ENCODE measurements at places on chromosomes 12 and 14.

DNA sequence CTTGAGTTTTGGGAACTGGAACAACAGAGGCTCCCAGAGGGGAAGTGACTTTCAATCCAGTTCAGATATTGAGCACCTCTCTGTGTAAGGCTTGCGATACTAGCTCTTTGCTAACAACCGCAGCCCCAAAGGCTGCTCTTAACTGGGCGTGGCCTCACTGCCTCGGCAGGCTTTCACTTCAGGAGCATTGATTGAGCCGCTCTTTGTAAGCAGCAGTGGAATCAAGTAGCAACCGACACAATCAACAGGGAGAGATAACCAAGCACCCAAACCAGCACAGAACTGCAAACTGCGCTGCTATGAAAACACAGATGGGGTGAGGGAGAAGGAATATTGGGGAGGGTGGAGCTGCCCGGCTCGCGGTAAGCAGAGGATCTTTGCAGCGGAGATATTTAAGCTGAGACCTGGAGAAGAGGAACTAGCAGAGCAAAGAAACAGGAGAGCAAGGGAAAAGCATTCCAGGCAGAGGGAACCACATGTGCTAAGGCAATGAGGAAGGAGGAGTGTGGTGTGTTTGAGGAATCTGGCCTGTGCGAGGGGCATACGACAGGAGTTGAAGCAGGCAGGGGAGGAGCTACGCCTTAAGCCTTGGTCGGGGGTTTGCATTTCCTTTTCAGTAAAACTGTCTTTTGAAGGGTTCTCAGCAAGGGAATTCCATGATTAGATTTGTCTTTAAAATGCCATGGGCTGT, 17.3 kb upstream of the YY1 start:
- DNase-seq, result peak; percentile 33

- DNase-seq, result no peak
Measured at GRCh38 chr12:130299574-130299973, 38.1 kb upstream of the PIWIL1 start.

GRCh38 chr12:96172981-96173380, 21.2 kb upstream of the ELK3 start:
- DNase-seq, result no peak

DNA sequence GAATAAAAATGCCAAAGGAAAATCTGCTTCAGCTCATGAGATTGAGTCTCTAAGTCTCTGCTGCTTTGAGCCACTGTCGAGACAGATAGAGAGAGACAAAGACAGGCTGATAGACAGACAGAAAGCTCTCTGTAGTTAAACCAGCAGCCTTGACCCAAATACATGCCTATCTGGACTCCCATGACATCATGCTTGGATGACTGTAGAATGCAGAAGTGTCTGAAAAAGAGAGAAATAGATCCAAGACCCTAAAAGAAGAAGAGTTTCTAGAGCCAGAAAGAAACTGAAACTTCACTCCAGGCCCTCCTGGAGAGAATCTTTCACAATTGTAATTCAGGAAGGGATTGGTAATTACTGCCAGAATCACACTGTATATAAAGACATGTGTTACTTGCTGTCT, 122.6 kb upstream of the PLXNC1 start:
- no peak for DNase-seq

GRCh38 chr14:100268591-100269207, 29.8 kb downstream of the YY1 start:
- DNase-seq, result no peak

Data from CMK (cell line).